ENCODE measurements at places on chromosomes 1 and 21.

DNA sequence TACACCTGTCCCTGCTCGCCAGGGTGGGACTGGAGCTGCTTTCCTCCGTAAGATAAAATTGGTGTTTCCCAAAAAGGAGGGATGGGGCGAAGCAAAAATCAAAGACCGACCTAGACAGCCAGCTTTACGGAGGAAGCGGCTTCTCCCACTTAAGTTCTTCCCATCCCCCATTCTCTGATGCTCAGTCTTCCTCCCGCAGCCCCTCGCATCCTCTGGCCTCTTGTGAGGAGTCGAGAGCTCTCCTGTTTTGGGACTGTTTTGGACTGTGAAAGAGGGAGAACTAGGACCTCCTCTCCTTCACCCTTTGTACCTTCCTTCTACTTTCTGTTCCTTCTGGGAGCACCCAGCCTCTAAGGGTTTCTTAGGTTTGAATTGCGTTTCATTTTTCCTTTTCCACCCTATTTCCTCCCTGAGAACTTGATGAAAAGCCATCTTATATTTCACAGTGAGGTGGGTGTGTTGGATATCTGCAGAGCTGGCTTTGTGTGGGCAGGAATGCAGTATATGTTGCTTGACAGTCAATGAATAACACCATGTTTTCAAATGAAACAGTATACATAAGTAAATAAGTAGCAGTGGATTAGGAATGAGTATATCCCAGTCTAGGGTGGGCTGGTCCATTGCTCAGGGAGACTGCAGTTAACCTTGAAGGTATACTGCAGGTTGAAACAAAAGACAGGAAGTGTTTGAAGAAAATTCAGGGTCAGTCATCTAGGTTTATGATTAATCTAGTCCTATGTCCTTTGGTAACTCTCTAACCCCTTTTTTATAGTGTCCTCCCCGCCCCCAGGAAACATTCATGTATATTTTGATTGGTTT lies 848 bp downstream of the CTTNBP2NL start:
- DNase-seq: peak; percentile 70

DNA sequence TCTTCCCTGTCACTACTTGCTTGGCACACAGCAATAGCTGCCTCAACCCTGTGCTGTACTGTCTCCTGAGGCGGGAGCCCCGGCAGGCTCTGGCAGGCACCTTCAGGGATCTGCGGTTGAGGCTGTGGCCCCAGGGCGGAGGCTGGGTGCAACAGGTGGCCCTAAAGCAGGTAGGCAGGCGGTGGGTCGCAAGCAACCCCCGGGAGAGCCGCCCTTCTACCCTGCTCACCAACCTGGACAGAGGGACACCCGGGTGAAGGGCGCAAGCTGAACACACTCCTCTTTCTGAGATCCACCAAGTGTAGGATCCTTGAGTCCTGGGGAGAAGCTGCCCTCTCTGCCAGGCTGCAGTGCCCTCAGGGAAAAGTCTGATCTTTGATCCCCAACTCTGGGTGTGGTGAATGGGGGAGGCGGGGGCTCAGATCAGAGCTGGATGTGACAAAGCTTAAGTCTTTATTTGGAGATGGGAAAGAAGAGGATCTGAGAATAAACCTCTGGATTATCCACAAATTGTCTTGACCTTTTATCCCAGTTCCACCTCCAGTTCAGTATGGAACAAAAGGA lies 1.2 kb downstream of the RXFP4 start:
- no peak for DNase-seq

DNA sequence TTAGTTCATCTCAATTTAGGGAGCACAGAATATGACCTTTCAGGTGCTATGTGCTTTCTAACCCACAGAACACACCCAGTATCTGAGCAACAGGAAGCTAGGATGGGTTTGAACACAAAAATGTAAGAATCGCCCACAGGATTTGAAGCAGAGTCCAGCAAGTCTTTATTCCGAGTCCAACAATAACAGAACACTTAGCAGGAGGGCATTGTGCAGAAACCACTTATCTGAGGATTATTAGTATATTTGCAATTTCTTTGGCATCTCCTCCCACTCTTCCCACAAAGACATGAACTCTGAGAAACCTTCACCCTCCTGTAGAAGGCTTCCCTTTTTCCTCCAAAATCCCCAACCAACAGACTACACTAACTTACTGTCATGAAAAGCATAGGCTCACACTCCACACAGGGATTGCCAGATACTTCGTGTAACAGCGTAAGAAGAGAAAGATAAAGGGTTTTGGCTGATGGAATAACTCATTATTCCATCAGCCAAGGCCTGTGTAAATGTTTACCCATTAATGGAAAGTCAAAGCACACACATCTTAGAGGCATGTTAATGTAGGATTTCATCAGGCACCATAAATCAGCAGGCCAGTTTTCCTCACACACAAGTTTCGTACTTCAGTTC lies 16.1 kb downstream of the SIPA1L2 start:
- DNase-seq: no peak

DNA sequence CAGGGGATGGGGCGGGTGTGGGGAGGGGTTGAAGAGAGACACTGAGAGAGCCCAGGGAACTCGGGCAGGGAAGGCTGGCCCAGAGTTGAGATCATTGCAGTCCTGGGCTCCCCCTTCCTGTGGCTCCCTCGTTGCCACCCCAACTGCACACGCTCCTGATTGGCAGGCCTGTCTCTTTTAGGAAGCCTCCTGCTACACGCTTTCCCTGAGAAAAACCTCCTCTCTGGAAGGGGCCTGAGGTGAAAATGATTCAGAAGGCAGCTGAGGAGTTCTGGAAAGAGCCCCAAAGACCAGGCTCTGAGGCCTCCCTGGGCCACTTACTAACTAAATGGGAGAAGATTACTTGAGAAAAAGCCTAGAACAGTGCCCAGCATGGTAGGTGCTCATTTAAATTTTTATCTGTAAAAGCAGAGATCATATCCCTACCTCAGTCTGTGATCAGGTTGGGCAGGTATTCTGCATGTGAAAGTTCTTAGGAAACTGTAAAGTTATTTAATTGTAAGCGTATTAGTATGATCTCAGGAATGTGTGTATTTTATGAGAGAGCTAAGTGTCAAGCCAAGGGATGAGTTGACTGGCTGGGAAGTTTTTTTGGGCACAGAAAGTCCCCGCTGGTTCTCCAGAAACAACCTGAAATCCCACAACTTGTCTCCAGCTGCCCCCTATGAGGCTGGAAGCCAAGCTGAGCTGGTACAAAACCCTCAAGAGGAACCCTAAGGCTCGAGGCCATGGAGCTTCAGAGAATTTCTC lies 65.2 kb upstream of the EPS8L3 start:
- DNase-seq: no peak

GRCh38 chr1:61079296-61079897 lies 3.0 kb upstream of the NFIA start:
- peak; percentile 69 for DNase-seq

GRCh38 chr1:21384620-21385019 lies 55.3 kb upstream of the NBPF3 start:
- peak; percentile 73 for DNase-seq

All from NCI-H82 (cell line).